ENCODE measurements at places on chromosomes 3 and 15.

GRCh38 chr3:107861904-107862303, 228.9 kb downstream of the CD47 start:
- DNase-seq, result no peak

DNA sequence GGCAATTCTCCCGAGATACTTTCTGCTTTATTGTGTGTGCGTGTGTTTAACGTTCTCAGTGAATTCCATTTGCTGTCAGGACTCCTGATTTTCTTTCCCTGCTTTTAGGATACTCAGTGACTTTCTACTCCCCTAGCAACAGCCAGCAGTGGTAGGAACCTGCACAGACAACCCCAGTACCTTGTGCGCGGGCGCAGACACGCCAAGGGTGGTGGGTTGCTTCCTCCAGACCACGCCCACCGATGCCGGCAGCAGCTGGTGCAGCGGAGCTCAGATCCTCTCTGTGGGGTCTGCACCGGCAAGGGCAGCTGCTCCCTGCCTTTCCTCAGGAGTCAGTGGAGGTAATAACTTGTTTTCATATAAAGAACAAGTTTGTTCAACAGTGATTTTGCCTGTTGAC, 225.1 kb upstream of the NDN start:
- no peak for DNase-seq

GRCh38 chr3:144501467-144501866, 529.8 kb downstream of the DIPK2A start:
- DNase-seq, result no peak

GRCh38 chr15:33454996-33455395, 144.2 kb downstream of the RYR3 start:
- no peak for DNase-seq

- no peak for DNase-seq
Observed at GRCh38 chr3:156602424-156602823, 47.5 kb upstream of the SSR3 start.

- no peak for DNase-seq
Observed at GRCh38 chr3:147007736-147008245, 398.6 kb downstream of the ZIC4 start.

DNA sequence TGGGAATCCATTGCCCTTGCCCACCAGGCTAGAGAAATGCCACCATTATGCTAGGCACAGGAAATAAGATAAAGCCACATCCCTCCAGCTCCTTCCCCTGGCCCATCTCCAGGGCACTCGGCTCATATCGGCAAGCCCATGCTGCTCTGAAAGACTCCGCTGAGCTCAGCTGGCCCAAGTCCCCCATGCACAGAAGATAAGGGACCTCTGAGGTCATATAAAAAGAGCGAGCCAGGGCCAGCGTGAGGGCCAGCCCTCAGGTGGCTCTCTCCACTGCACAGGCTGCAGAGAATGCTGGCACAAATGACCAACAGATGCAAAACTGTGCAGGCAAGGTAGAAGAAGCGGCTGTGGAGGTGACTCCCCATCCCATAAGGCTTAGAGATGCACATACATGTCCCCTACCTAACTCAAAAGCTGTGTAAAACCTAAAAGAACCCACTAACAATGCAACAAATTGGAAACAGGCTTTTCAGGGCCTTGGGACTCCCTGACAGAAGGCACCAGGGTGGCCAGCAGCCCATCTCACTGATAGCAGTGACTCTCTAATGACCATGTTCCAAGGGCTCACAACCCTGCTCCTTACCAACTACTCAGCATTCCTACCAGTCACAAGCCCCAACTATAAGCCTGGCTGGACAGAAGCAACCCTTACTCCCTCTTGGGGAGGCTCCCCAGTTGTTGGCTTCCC, 3.0 kb downstream of the RAB6B start:
- DNase-seq, result no peak

- no peak for DNase-seq
Observed at GRCh38 chr15:74762791-74763150, 14.1 kb downstream of the CYP1A2 start.

- DNase-seq, result no peak
Observed at GRCh38 chr15:82539691-82540054, 584 bp downstream of the RPS17 start.

DNA sequence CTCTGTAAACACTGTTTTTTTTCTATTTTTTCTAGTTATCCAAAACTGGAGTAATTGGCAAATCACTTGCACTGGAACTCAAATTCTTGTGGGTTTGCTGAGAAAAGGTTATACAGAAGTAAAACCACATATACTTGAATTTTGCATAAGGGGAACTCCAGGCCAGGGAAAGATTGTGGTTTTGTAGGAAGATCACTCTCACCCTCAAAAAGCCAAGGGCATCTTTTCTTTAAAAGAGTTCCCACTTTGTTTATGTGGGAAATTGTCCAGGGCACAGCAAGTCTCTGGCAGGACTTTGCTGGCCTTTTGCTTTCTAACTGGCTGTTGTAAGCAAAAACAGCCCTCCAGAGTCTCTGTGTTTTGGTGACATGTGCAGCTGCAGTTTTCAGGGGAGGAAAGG, 340.3 kb upstream of the RBMS3 start:
- DNase-seq, result no peak

- DNase-seq, result no peak
Observed at GRCh38 chr3:186845756-186846155, 3.2 kb downstream of the ADIPOQ start.
